ENCODE measurements at places on chromosomes 7 and 10. TPM values are rescaled to one million over a fixed set of nuclear protein-coding genes. Genes with fewer than 3 reads are reported as not detected.

Gene PRPS1L1
- not detected for total RNA-seq

Gene GSAP
- total RNA-seq = 2.7 TPM

Gene CLEC2L
- not detected for total RNA-seq

Gene ANXA8
- total RNA-seq = 37.4 TPM

Gene CYP2C8
- total RNA-seq = not detected

Gene HEPACAM2
- total RNA-seq = not detected

Gene CFTR
- not detected for total RNA-seq

Gene INSIG1
- total RNA-seq = 17.0 TPM

Gene FKBP14
- total RNA-seq = 9.5 TPM

Gene HECW1
- total RNA-seq = 15.7 TPM

Gene FAM131B
- 0.49 TPM for total RNA-seq

Gene SMARCD3
- 11.6 TPM for total RNA-seq

Gene CALHM3
- total RNA-seq = 0.47 TPM

Gene OR2A1
- total RNA-seq = not detected

Measured in A549 treated with Mapracorat at 1 μM for 4 hours (cell line).